ENCODE measurements at places on chromosomes 7 and 10. TPM values are rescaled to one million over a fixed set of nuclear protein-coding genes. Genes with fewer than 3 reads are reported as not detected.

Gene ZNF736
- 10.5 TPM for total RNA-seq

Gene GPR26
- total RNA-seq = not detected

Gene PCLO
- 4.0 TPM for total RNA-seq

Gene IFIT1
- 111 TPM for total RNA-seq

Gene CEP55
- 58.5 TPM for total RNA-seq

Gene MMP21
- not detected for total RNA-seq

Measured in foreskin keratinocyte (primary cell).